NCI-H524 treated with DMSO at 0.1 percent for 48 hours (cell line): ENCODE measurements at places on chromosomes 5 and 9.

DNA sequence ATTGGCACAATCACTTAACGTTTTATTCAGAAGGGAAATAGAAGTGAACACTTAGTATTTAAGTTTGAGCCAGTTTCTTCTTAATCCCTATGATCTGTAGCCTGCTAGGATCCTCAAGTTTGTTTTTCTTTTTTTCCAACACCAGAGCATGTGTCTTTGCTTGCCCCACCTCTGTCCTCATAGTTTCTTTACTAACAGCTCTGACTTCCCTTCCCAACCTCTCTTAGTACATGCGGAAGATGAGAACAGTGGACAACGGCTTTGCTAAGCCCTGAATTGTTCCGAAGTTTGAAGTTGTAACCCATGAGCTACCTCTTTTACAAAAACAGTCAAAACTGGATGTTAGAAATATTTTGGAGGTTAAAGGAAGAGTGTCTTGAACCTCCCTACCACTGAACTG lies 61.7 kb upstream of the TAF11L2 start:
- no peak for DNase-seq

DNA sequence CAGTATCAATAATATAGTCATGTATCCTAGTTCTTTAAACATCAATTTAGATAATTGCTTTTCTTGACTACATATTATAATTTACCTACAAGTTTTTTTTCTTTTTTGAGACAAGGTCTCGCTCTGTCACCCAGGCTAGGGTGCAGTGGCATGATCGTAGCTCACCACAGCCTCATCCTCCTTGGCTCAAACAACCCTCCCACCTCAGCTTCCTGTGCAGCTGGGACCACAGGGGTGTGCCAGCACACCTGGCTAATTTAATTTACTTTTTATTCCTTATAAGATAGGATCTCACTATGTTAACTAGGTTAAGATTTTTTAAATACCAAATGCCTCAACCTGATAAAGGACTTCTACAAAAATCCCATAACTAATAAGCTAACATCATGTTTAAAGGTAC lies 21.1 kb downstream of the UIMC1 start:
- no peak for DNase-seq

DNA sequence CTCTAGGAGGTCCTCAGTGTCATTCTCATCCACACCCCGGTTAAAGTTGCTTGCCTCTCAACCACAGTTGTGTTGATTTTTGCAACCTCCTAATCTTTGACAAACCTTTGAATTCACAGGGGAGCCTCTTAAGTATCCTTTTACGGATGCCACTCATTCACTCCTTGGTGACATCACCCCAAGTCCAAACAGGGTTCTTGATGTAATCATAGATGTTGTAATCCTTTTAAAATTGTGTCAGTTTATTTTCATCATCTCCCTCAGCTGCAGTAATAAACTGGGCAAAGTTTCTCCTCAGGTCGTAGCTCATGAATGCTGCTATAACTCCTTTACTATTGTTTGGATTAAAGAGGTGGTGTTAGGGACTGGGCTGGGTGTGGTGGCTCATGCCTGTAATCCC lies 637.2 kb upstream of the NUDT12 start:
- DNase-seq = no peak

GRCh38 chr5:147310059-147310704 lies 75.4 kb downstream of the STK32A start:
- no peak for DNase-seq

DNA sequence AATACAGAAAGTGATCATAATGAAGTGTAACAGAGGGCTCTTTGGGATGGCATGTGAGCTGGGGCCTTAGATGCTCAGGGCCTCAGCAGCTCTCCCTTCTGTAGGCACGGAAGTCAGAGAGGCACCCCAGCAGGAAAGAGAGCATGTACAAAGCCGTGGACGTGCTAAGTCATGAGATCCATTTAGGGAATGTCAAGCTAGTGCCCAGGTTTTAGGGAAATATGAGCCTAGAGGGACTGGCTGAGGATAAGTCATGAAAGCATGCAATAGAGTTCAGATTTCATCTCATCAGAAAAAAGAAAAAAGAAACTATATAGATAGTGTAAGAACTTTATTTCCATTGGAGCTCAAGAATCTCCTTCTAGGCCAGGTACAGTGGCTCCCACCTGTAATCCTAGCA lies 379.5 kb upstream of the KLF4 start:
- DNase-seq = no peak

DNA sequence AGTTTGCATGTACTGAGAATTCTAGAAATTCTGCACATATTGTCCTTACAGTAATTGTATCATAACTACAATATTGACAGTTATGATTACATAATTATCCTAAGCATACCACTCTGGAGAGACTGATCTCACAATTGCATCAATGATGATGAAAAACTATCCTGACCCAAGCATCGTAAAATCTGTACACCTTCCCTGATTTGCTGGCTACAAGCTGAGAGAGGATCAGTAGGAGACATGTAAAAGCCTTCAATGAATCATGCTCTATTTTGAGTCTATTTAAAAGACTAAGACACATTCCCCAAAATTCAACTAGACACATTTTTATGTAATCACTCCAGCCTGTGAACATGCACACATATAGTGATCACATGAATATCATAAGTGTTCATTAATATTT lies 1833.8 kb downstream of the EFNA5 start:
- DNase-seq = no peak
